Activated T-helper 2 cell treated with anti-CD3 and anti-CD28 coated beads, Interferon-gamma antibody, Interleukin-2, Interleukin-4, amounts not matched to agents 10 μg/mL and 5 μg/mL and 100 μg/mL, durations not matched to agents 14 hours and 24 hours and 36 hours (primary cell): ENCODE measurements at places on chromosomes 7 and 10.

DNA sequence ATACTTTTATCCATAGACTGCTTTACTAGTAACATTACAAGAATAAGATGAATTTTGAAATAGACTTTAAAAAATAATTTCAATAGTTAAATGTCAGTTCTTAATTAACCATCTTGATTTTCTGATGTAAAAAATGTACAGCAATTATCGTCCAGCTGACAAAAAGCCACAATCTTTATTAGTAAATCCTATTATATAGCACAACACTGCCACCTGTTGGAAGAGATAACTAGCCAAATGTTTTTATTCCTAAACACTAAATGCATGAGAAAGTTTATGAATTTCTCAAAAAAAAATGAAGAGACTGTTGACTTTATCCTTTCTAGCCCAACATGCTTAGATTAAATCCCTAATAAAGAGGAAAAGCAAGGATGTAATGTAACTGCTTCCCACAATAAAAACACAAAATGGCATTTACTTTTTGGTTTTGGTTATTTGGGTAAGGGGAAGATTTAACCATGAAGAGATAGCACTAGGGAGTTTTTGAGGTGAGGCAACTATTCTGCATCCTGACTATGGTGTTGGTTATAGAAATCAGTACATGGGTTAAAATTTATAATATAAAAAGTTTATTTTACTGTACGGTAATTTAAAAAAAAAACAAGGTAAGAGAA lies 8.0 kb downstream of the COA1 start:
- DNase-seq: no peak

DNA sequence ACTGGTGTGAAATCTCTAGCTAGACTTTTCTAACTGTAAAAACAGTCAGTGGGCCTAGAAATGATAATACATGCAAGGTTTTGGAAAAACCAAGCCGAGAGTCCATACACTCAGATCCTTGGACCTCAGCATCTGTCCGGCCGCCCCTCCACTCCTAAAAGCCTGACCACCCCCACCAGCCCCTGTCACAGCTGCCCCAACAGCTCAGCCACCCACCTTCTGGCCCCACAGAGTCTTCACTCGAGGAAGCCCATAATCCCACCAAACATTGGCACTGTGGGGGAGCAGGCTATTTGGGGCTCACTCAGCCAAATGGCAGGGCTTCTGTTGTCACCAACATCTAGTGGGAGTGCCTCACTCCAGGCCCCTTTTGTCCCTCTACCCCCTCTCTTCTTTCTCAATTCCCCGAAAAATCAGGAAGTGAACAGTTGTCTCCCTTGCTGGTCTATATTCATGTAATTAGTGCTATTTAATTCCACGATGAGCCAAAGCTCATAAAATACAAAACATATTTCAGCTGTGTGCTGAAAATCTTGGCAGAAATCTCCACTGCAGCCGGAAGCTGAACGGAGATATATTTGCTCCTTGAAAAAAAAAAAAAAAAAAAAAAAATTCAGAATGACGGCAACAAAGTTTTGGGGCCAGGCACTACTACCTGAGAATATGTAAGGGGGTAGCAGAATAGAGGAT lies 55.5 kb downstream of the PLXNA4 start:
- DNase-seq: no peak

- no peak for DNase-seq
Measured at GRCh38 chr7:119482209-119482608, 790.8 kb upstream of the KCND2 start.

- DNase-seq: no peak
Measured at GRCh38 chr7:29487424-29487823, 76.2 kb upstream of the PRR15 start.

DNA sequence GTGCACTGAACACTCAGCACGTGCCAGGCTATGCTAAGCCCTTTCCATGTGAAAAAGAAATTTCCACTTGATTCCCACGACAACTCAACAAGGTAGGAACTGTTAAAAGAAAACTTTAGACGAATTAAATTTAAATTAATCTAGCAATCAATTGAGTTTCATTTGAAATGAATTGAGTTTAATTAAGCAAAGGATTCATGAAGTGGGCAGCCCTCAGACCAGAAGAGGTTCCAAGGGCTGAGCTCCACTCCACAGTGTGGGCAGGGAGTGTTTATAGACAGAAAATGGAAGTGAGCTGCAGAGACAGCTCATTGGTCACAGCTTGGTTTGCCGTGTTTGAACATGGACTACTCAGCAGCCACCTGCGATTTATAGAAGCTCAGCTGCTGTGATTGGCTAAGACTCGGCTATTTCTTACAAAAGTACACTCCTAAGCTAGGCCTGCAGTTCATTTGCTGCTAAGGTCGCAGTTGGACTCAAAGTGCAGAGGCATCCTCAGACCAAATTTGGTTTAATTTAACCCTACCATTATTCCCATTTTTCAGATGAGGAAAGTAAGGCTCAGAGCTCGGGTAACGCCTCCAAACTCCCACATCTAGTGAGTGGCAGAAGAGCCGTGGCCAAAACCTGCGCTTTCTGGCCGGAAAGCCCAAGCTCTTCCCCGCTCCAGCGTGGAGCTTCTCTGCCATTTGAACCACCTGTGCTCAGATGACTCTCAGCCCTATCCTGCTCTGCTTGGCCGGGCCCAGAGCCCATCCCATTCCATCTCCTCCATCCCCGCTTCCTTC lies 24.9 kb downstream of the CALML3 start:
- no peak for DNase-seq

GRCh38 chr7:133355325-133355708 lies 102.4 kb downstream of the EXOC4 start:
- no peak for DNase-seq

- DNase-seq: no peak
Measured at GRCh38 chr7:33874943-33875342, 30.4 kb upstream of the BMPER start.
